ENCODE measurements at places on chromosomes 3 and 15.

- DNase-seq = no peak
These were observed 1.0 kb upstream of the DLL4 start for GRCh38 chr15:40927873-40928806.

GRCh38 chr3:183061391-183062172 is 37.7 kb downstream of the MCCC1 start:
- no peak for DNase-seq

- DNase-seq = no peak
These were observed 39.0 kb upstream of the IGF1R start for GRCh38 chr15:98609144-98609852.

- DNase-seq = peak; percentile 96
These were observed 45.2 kb downstream of the ATP2B2 start for GRCh38 chr3:10459954-10460754.

- DNase-seq = no peak
These were observed 29.4 kb downstream of the RNU5B-1 start for GRCh38 chr15:65333856-65334255.

DNA sequence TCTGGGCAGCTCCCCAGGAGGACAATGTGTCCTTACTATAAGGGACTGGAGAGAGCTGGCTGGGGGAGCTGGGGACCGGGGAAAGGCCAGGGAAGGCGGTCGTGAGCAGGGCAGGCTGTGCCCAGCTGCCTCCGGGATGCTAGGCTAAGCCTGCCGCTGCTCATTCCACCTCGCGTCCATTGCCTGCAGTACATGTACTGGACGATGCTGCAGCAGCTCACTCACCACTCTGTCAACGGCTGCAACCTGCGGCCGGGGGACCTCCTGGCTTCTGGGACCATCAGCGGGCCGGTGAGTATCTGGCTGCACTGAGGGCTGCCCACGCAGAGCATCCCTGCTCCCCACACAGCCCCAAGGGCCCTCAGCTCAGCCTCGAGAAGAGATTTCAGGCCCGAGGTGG is 27.1 kb downstream of the FAH start:
- DNase-seq = no peak

DNA sequence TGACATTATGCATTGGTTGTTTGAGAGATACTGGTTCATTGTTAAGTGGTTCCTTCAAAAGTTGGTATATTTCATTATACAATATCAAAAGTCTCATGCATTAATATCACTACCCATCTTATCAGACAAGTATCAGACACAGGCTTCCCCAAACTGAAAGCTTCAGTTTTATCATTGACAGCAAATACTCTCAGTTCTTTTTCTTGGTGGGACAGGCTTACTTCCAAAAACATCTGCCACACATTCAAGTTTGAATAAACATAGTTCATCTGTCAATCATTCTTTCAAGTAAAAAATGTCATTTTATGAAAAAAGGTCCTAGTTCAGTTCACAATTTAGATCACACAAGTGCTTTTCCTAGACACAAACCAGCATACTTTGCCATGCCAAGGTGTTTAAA is 280.0 kb upstream of the TRIM42 start:
- DNase-seq = no peak
